Stimulated activated naive CD4-positive, alpha-beta T cell treated with Interleukin-2 at 50 U/mL for 16 hours (primary cell): ENCODE measurements at places on chromosomes 6 and 20.

GRCh38 chr6:165575158-165575549, 87.9 kb downstream of the PDE10A start:
- DNase-seq: no peak

DNA sequence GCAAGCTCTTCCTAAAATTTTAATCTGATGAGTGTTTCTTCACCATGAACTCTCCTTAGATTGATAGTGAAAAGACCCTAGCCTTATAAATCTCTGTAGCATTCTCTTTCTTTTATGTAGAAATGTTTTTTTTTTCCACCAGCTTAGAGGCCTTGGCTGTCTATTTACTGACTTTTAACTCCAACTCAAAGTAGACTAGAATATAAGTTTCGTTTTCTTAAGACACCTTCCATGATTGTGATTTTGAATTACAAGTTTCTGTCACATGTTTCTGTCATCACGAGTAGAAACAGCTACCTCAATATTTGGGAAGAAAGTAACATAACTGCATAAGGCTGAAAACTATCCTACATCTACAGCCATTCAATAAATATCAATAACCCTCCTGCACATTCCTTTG, 17.8 kb downstream of the ADGRF4 start:
- no peak for DNase-seq

DNA sequence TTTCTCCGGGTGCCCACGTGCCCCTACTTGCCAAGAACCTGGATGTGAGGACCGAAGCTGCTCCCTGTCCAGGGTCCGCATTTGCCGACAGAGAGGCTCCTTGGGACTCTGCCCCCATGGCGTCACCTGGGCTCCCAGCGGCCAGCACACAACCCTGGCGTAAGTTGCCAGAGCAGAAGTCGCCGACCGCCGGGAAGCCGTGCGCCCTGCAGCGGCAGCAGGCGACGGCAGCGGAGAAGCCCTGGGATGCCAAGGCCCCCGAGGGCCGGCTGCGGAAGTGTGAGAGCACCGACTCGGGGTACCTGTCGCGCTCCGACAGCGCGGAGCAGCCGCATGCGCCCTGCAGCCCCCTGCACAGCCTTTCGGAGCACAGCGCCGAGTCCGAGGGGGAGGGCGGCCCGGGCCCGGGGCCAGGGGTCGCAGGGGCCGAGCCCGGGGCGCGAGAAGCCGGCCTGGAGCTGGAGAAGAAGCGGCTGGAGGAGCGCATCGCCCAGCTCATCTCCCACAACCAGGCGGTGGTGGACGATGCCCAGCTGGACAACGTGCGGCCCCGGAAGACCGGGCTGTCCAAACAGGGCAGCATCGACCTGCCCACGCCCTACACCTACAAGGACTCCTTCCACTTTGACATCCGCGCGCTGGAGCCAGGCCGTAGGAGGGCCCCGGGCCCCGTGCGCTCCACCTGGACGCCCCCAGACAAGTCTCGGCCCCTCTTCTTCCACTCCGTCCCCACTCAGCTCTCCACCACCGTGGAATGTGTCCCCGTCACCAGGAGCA, 28.3 kb downstream of the ZNF831 start:
- no peak for DNase-seq

- DNase-seq: no peak
Observed at GRCh38 chr6:168922436-168922835, 331.2 kb downstream of the THBS2 start.

DNA sequence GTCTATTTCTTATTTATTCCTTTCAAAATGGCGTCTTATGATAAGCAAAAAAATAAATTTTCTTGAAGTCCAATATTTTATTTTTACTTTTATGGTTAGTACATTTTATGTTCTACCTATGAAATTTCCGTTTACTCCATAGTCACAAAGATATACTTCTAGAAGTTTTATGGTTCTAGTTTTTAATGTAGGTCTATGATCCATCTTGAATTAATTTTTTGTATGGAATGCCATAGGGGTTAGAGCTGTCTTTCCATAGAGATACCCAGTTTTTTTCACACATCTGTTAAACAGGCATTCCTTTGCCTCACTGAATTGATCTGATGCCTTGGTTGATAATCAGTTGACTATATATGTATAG, 24.9 kb upstream of the ASIP start:
- DNase-seq: no peak

GRCh38 chr6:13267142-13267651, 61.1 kb downstream of the TBC1D7 start:
- DNase-seq: no peak

GRCh38 chr6:56483929-56484328, 158.8 kb downstream of the DST start:
- no peak for DNase-seq

DNA sequence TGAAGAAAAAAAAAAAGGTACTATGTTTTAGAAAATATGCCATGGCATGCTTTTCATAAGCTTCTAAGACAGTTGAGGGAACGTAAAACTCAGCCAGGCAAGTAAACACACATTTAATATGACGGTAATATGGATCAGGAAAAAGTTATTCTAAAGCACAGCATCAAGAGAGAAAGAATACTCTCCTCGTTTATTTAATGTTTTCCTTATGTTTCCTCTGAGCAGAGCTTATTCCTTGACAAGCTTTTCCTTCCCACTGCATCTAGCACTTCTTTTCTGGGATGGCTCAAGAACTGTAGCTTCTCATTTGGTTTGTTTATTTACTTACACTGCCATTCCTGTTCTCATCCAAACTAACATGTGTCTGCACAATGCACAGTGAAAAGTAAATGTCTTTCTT, 2.7 kb upstream of the RSPO3 start:
- no peak for DNase-seq

GRCh38 chr6:135052939-135053338, 1.7 kb downstream of the HBS1L start:
- DNase-seq: no peak

- DNase-seq: no peak
Observed at GRCh38 chr6:158283304-158283980, 28.8 kb upstream of the TULP4 start.

DNA sequence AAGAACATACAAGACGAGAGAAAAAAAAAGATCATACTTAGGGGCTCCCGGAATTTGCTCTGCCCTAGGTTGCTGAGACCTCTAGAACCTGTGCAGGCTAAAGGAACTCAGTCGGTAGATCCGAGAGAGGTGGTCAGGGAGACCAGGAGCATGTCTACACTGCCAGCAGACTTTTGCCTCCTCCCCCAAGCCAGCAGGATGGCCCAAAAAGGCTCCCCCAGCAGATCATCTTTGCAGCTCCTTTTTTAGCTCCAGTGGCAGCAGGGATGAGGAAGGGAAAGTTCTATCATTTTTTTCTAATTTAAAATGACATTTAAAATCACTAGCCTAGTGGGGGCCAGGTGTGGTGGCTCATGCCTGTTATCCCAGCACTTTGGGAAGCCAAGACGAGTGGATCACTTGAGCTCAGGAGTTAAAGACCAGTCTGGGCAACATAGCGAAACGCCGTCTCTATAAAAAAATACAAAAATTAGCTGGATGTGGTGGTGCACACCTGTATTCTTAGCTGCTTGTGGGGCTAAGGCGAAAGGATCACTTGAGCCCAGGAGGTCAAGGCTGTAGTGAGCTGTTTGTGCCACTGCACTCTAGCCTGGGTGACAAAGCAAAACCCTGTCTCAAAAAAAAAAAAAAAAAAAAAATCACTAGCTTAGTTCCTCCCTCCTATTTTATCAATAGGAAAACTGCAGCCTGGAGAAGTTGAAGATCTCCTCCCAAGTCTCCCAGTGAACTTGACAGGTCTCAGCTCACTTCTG, 69.3 kb upstream of the MYL9 start:
- DNase-seq: no peak

DNA sequence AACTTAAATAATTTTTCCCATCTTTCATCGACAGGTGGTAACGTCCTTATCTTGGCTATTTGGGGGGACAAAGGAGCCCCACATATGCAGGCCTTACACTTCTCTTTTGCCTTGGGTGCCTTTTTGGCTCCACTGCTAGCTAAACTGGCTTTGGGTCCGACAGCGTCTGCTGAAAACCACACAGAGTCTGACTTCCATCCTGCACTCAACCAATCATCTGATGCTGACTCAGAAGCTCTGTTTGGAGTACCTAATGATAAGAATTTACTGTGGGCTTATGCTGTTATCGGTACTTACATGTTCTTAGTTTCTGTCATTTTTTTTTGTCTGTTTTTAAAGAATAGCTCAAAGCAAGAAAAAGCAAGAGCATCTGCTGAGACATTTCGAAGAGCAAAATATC, 178.5 kb downstream of the SLC16A10 start:
- DNase-seq: no peak

- no peak for DNase-seq
Observed at GRCh38 chr6:74492587-74492986, 713.3 kb downstream of the COL12A1 start.

GRCh38 chr6:81384921-81385320, 367.6 kb downstream of the TENT5A start:
- DNase-seq: no peak

GRCh38 chr6:91976797-91977196, 1389.9 kb upstream of the MAP3K7 start:
- DNase-seq: no peak

GRCh38 chr6:10412461-10413261, 2.2 kb downstream of the TFAP2A start:
- DNase-seq: no peak

DNA sequence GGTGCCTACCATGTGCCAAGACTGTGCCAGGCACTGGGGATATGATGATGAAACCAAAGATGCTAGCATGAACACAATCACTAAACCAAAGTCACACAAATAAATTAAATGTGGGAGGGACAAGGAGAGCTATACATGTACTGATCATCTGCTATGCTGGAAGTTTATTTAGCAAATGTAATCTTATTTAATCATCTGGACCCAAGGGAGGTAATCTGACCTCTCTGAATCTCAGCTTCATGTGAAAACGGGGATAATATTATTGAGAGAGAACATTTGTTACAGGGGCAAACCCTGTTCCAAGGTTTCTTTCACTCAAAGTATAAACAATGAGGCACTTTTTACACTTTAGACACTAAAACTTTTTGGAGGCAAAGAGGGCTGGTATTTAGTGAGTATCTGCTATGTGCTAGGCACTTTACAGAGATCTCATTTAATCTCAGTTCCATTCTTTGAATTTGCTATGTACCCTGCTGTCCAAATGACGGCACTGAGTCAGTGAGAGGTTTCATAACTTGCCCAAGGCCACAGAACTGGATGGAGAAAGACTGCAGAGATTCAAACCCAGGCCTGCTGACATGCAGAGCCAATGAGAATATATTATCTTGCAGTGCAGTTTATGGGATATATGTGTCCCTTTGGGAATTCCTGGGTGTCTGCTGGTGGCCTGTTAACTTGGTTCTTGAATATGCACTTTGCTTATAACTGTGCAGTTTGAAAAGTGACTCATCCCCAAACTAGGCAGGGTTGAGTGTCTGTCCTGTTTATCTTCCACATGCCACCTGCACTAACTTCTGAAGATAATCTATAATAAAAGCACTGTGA, 3.3 kb upstream of the ASXL1 start:
- DNase-seq: no peak
